ENCODE measurements at places on chromosomes 6 and 20. TPM values are rescaled to one million over a fixed set of nuclear protein-coding genes. Genes with fewer than 3 reads are reported as not detected.

Gene KCTD20
- total RNA-seq = 80.4 TPM

Gene CCN6
- total RNA-seq = not detected

Gene XKR7
- total RNA-seq = 1.8 TPM

- no peaks in the 10 kb centered on the region for H3K27me3 ChIP-seq
- no peak for DNase-seq
- H3K27ac ChIP-seq = no peak overlapping the region
- no peak overlapping the region for H3K4me3 ChIP-seq
- H3K36me3 ChIP-seq = no peaks in the 10 kb centered on the region
- H3K4me1 ChIP-seq = no peaks in the 10 kb centered on the region
These were observed 129.0 kb upstream of the BMP5 start for GRCh38 chr6:56004426-56004825.

GRCh38 chr20:2793471-2793870 lies 7.0 kb downstream of the CPXM1 start:
- H3K27ac ChIP-seq = no peak overlapping the region
- H3K4me1 ChIP-seq = peaks cover 1% of the 10 kb centered on the region
- no peak for DNase-seq
- no peaks in the 10 kb centered on the region for H3K27me3 ChIP-seq
- H3K36me3 ChIP-seq = peaks cover 38% of the 10 kb centered on the region

DNA sequence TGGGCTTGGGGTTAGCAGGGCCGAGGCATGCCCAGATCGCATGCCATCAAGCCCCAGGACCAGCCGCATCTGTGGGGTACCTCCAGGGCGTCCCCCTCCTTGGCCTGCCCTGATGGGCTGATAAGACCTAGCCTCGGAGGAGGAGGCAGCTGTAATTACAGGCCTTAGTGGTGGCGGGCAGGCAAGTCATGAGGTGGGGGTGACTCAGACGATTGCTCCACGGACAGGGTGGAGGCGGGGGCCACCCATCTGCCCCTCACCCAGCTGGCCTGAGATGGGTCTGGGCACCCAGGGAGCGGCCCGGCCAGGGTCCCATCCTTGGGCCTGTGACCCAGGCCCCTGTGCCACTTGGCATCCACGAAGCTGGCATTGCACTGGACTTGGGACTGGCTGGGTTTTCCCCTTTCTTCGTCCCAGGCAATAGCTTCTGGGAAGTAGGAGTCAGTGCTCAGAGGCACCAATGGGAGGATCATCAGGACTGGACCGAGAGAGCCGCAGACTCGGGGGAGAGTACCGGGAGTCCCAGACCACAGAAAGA lies 57.5 kb downstream of the CEBPB start:
- peaks cover 26% of the 10 kb centered on the region for H3K4me1 ChIP-seq
- no peak for DNase-seq
- no peaks in the 10 kb centered on the region for H3K36me3 ChIP-seq
- no peak overlapping the region for H3K4me3 ChIP-seq
- no peaks in the 10 kb centered on the region for H3K27me3 ChIP-seq

GRCh38 chr6:135577059-135577538 lies 79.6 kb upstream of the AHI1 start:
- H3K27me3 ChIP-seq = no peaks in the 10 kb centered on the region
- no peak overlapping the region for H3K27ac ChIP-seq
- H3K4me1 ChIP-seq = no peaks in the 10 kb centered on the region
- DNase-seq = no peak

DNA sequence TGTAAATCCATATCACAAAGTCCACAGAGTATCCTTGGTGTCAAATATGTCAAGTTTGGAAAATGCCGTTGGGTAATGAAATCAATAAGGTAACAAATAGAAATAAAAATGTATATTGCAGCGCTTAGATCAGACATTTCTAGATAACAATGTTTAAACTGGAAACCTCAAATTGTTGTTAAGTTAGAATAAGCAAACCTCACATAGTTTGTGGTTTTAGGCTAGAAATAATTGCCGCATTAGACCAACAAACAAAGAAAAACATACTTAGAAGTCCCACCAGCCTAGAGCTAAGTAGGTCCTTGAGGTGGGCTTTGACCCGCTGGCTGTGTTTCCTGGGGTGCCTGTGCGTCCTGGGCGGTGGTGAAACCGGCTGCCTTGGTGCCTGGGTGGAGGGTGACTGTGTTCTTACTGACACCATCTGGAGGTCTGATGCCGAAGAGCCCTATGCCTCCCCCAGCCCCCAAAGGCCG lies 71.4 kb downstream of the DACT2 start:
- no peaks in the 10 kb centered on the region for H3K27me3 ChIP-seq
- H3K36me3 ChIP-seq = no peaks in the 10 kb centered on the region
- DNase-seq = no peak
- H3K27ac ChIP-seq = no peak overlapping the region
- H3K4me1 ChIP-seq = peaks cover 11% of the 10 kb centered on the region

DNA sequence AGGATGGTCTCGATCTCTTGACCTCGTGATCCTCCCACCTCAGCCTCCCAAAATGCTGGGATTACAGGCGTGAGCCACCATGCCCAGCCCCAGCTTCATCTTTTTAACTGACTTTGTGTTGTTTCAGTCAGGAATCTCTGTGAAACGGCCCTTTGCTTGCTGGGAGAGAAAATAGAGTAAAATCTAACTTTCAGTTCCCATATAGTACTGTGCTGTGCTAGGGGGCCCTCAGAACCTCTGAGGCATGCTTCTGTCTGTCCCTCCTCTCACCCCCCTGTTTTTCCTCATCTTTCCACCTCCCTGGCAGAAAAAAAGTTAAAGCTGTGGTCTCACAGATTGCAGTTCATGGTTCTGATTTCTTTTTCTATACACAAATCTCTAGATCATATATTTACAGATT lies 48.4 kb downstream of the LRP11 start:
- DNase-seq = no peak
- H3K36me3 ChIP-seq = peaks cover 6% of the 10 kb centered on the region
- H3K27me3 ChIP-seq = no peaks in the 10 kb centered on the region

- no peaks in the 10 kb centered on the region for H3K4me1 ChIP-seq
- H3K27ac ChIP-seq = no peak overlapping the region
- H3K27me3 ChIP-seq = no peaks in the 10 kb centered on the region
These were observed 42.5 kb upstream of the THBS2 start for GRCh38 chr6:169296170-169296569.
